ENCODE measurements at places on chromosomes 11 and 22.

DNA sequence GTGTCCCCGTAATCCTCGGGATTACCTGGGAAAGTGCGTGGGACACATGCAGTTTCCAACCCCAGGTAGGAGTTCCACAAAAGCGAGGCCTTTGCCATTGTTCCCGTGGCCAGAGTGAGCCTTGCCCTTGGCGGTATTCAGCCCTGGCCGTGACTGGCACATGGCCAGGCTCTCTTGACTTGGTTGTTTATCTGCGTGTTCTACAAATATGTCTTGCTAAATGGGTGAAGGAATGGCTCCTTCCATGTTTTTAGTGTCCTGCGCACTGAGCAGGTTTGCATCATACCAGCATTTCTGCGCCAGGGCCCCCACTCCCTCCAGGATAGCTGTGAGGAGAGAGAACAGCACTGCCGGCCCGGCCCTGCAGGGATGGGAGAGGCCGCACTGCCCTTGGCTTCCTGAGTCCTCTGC lies 20.0 kb downstream of the POLR3H start:
- DNase-seq = peak; percentile 68

DNA sequence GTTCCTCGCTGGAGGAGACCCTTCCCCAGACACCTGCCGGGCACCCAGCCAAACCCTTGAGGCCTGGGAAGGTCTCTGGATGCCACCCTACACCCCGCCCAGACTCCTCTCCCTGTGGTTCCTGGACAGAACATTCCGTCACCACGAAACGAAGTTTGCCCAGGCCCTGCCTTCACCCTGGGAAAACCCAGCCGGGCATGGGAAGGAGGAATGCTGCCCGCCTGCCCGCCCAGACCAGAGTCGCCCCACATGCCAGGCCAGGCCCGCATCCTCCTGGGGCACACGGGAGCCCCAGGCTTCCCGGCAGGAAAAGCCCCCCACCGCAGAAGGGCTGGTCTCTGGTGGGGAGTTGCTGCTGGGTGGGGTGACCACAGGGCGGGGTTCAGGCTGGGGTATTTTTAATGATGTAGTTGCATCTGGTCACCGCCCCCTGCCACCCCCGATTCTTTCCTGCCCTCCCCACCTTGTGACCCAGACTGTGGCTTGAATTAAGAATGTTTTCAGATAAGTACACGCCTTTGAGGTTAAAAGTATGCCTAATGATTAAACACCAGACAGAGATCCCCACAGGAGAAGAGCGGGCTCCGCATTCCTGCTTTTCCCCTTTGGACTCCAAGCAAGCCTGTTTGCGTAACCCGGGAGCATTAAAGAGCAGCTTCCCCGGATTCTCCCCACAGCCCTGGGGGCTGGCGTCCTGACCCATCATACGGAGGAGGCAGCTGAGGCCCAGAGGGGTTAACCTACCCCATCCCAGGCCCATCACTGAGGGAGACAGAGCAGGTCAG lies 44.6 kb upstream of the PPARA start:
- no peak for DNase-seq

DNA sequence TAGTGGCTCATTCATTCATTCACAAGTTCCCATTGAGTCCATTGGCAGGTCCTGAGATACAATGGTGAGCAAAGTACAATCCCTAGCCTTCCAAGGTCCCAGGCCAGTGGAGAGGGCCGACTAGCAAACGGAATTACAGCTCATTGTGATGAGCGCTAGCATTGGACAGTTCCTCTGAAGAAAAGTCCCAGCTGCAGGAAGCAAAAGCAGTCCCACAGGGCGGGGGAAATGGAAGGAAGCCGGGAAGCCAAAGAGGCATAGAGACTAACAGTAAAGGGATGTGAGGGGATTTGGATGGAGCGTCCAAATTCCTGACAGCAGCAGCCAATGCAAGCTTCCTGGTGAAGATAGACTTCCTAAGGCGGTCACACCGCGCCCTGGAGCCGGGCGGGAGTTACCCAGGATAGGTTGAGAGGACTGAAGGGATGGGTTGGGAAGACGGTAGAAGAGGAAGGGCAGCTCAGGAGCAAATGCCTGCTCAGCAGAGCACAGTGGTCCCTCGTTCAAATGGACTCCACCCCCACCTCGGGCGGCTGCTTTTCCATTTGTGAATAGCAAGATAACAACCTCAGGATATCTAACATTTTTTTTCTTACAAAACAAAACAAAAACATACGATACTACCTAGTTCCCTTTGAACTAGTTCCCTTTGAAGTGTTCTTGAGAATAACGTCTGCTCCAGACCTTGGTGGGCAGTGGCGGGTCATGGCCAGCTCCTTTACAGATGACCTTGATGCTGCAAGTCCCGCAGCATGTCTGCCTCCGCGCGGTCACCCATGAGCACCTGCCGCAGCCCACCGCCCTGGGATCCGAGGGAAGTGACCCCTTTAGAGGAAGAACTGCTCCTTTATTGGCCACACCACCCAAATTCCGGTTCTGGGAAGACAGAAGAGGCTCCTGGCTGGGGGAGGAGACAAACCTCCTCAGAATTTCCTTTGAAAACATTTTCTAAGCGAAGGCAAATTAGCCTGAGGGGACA lies 132.9 kb downstream of the RASSF10 start:
- no peak for DNase-seq

- no peak for DNase-seq
Measured at GRCh38 chr11:118628432-118628831, 21.0 kb downstream of the PHLDB1 start.

DNA sequence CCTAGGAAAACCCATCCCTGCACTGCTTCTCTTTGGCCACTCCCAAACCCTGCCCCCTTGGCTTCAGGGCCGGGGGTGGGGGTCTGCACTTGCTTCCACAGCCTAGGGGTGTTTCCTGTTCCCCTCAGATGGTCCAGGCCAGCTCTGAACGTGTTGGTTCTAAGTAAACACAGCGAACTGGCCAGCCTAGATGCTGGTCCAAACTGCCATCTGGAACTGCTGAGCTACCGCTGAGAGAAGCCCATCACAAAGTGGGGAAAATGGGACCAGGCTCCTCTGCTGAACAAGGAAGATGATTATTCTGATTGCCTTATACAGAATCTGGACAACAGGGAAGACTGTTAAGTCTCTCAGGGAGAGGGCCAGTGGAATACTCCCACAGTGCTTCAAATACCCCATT lies 23.5 kb upstream of the YPEL1 start:
- peak; percentile 44 for DNase-seq

DNA sequence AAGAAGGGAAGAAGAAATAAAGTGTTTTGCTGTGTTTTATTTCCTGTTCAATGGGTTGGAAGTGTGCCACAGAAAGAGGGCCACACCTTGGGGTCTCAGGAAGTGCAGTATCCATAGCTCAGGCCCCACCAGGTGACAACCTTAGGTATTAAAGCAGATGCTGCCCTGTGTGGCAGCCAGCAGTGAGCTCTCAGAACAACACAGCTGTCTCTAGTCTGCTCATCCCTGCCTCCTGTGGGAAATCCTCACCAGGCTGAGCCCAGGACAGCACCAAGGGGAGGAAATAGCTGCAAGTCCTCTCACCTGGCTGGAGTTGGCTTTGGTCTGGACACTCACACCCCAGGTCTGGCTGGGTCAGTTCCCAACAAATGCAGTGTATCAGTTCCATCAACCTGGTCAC lies 25.1 kb downstream of the ARL14EP start:
- DNase-seq = no peak

All from lung (tissue), 17 donors.